Activated T-cell treated with anti-CD3 and anti-CD28 coated beads, Interleukin-2, amount 50 U/mL, for 72 hours (primary cell): ENCODE measurements at places on chromosomes 4 and X. TPM values are rescaled to one million over a fixed set of nuclear protein-coding genes. Genes with fewer than 3 reads are reported as not detected.
A peak's percentile ranks its signal among the peaks of the same experiment; 100 is the strongest.

GRCh38 chrX:20437683-20438082 is 171.0 kb upstream of the RPS6KA3 start:
- no peak for DNase-seq

DNA sequence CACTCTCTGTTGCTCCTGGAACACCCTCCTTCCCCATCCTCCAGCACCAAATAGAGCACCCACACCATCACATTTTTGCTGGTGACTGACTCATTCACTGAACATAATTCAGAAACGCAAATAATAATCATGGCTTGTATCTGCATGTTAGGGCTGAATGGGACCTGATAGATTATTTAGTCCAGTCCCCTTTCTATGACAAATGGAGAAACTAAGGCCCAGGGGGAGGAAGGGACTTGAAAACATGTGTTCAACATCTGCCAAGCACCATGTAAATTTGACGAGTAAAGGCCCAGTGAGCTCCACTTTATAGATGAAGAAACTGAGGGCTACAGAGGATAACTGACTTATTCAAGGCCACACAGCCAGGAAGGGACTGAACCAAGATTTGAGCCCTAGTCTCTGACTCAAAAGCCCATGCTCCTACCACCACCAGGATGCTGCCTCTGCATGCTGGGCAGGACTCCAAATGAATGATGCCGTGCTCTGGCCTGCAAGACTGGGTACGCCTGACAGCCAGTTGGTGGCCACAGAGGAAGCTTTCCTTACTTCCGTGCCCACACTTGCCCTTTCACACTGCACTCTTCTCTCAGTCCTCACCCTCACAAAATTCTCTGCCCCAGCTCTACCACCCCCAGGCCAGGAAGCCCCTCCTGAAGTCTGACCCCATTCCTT is 133.3 kb upstream of the PJA1 start:
- no peak for DNase-seq

GRCh38 chr4:99651016-99651769 is 6.4 kb downstream of the C4orf54 start:
- no peak for DNase-seq

The YIPF7 gene
- total RNA-seq: not detected

DNA sequence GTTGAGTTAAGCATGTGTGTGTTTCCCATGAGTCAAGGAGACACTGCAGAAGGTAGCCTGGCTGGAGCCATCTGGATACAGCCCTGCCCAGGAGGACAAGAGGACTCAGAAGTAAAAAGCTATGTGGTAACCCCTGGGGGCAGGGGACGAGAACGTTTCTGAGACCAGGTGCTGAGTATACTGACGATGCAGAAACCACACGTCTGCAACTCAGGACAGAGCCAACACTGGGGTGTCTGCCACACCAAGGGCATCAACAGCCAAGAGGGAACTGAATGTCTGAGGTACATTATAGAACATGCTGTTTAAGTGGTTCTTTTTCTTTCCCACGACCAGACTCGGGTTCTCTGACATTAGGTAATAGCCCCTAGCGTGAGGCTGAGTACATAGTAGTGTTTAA is 94.1 kb upstream of the GPR34 start:
- no peak for DNase-seq

DNA sequence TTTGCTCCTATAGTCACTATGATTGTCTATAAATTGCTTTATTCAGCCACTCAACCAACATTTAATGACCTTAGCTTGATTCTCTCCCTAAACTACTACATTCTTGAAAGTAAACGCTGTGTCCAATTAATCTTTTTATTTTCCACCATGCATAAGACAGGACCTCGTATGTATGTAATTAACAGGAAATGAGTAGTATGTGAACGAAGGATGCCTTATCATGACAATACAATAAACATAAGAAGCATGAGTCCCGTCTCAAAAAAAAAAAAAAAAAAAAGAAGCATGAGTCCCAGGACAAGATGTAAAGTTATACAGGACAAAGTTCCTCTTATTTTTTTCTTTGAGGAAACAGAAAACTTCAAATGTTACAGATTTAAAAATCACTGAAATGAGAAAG is 92.5 kb downstream of the PPP3CA start:
- no peak for DNase-seq

- peak; percentile 37 for DNase-seq
Measured at GRCh38 chr4:150986085-150986484, 29.0 kb downstream of the LRBA start.

The KIF4A gene
- total RNA-seq: 28.7 TPM

- DNase-seq: no peak
Measured at GRCh38 chrX:78822157-78822690, 74.7 kb downstream of the LPAR4 start.

GRCh38 chr4:108337923-108338322 is 169.2 kb upstream of the LEF1 start:
- DNase-seq: no peak

The MAGEA8 gene
- total RNA-seq: not detected

DNA sequence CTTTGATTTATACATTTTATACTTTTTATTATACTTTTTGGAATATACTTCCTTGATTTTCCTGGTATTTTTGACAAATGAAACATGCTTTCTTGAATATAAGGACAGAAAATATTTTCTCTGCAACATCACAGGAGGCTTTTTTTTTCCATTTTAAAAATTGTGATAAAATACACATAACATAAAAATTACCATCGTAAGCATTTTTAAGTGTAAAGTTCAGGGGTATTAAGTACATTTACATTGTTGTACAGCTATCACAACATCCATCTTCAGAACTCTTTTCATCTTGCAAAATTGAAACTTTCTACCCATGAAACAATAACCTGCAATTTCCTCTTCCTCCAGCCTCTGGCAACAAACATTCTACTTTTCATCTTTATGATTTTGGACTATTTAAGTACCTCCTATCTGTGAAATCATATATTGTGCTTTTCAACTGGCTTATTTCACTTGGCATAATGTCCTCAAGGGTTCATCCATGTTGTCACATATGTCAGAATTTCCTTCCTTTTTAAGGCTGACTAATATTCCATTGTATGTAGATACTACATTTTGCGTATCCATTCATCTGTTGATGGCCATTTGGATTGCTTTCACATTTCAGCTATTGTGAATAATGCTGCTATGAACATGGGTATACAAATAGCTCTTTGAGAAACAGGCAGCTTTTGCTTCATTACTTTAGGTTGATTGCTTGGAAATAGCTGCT is 412.6 kb downstream of the RAPGEF2 start:
- no peak for DNase-seq

DNA sequence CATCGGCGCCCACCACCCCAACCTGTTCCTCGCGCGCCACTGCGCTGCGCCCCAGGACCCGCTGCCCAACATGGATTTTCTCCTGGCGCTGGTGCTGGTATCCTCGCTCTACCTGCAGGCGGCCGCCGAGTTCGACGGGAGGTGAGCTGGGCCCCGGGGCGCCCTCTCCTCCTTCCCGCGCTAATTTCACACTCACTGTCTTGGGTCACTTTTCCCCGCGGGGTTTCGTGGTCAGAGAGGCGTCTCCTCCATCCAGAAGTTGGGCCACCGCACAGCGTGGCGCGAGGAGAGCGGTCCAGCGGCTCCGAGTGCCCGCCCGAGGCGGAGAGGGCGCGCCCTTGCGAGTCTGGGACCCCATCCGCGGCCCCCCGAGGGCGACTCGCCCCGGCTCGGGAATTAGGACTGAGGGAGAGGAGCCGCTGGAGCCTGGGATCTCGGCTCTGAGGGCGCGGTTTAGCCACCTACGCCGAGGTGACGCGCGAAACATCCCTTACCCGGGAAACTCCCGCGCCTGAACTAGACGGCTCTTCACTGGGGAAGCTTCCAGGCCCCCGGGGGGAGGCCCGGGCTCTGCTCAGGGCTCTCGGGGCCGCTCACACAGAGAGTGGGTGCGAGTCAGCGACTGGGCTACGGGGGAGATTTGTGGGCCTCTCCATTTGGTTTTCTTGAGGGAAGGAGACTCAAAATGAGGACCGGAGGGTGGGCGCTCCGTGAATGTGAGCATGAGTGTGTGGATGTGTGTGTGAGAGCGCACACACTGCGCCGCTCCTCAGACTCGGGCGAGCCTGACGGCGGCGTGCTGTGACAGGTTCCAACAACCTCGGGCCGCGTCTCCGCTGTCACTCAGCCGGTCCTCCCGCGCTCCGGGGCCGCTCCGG is 551 bp downstream of the NPNT start:
- peak; percentile 20 for DNase-seq

The SSX4 gene
- total RNA-seq: not detected

- no peak for DNase-seq
Measured at GRCh38 chr4:183011213-183011907, 87.7 kb upstream of the WWC2 start.

The CNKSR2 gene
- total RNA-seq: 4.4 TPM

DNA sequence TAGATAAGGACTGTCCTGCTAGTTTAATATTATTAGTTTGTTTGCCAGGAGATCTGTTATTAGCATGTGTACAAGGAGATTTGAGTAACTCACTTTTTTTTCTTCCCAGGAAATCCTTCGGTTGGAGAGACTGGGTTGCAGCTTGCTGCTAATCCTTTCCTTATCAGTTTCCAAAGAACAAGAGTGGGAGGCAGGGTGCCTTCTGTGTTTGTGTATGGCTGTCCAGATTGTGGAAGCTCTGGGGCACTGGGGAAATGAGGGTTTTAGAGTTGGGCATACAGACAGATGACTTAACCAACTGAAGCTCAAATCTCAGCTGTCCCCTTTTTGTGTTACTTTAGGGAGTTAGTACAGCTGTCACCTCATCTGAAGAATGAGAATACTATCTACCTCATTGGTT is 12.6 kb upstream of the SUPT20HL1 start:
- DNase-seq: no peak

- no peak for DNase-seq
Measured at GRCh38 chr4:183413234-183414200, 30.9 kb upstream of the CDKN2AIP start.

The PDE6B gene
- 14.0 TPM for total RNA-seq

The ODAPH gene
- not detected for total RNA-seq

- no peak for DNase-seq
Measured at GRCh38 chrX:118825227-118825626, 1.6 kb downstream of the ZCCHC12 start.

The IL9R gene
- total RNA-seq: 9.8 TPM

The RHOXF2B gene
- total RNA-seq: not detected

GRCh38 chr4:1402516-1403091 is 3.6 kb downstream of the NKX1-1 start:
- DNase-seq: no peak

DNA sequence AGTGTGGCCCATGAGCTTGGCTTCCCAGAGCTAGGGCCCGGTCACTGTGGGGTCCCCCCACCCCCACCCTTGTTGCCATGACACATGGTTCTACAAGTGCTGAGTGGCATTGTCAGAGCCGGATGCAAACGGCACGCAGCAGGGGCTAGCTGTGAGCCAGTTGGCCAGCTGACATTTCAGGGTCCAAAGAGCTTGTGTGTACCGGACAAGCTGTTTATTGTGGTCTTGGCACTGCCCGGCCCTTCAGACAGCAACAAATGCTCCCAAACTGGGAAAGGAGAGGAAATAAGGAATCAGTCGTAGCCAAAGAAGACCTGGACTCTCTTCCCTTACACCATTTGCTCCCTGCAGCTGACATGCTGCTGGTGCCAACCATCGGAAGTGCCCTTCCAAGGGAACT is 36.8 kb downstream of the TSC22D3 start:
- no peak for DNase-seq

The AIFM1 gene
- 45.6 TPM for total RNA-seq

The VSIG1 gene
- 0.22 TPM for total RNA-seq

The STAP1 gene
- 9.6 TPM for total RNA-seq

DNA sequence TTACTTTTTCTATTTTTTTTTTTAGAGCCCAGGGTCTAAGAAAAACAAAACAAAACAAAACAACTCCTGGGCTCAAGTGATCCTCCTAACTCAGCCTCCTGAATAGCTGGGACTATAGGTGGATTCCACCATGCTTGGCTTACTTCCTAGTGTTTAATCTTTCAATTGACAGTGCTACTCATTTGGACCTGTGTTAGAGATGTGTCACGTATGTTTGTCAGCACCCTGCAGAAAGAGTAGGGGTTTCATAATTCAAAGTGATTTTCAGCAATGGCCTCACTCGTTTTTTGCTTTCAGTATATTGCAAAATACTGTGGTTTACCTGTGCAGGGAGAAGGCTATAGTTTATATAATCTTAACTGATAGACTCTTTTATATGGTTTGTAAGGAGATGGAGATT is 71.6 kb upstream of the TEX13D start:
- DNase-seq: no peak

The PAGE4 gene
- total RNA-seq: not detected

GRCh38 chr4:59979061-59979460 is 1221.1 kb upstream of the ADGRL3 start:
- DNase-seq: no peak
